ENCODE measurements at places on chromosomes 2 and 18.

DNA sequence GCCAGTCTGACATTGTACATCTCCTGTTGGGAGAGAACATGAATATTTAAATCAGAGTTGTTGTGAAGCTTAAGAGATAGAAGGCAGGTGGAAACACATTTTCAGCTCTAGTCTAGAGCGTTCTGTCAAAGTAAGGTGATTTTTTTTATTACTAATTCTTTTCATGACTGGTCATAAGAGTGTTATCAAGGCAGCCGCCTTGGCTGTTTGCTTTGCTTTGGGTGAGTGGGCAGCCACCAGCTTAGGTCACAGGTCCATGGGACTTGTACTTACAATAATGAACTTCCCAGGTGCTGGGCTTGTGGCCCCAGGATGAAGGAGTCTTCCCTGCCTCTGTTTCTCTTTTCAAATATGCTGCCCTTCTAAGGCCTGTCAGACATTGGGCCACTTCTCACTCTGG, 256.3 kb downstream of the SRBD1 start:
- no peak for DNase-seq

- DNase-seq, result peak; percentile 90
These were observed 1.9 kb downstream of the PRSS56 start for GRCh38 chr2:232521959-232522622.

GRCh38 chr2:240106765-240107476, 29.2 kb downstream of the COPS9 start:
- DNase-seq, result no peak

GRCh38 chr2:40606862-40607261, 155.0 kb upstream of the SLC8A1 start:
- DNase-seq, result no peak

DNA sequence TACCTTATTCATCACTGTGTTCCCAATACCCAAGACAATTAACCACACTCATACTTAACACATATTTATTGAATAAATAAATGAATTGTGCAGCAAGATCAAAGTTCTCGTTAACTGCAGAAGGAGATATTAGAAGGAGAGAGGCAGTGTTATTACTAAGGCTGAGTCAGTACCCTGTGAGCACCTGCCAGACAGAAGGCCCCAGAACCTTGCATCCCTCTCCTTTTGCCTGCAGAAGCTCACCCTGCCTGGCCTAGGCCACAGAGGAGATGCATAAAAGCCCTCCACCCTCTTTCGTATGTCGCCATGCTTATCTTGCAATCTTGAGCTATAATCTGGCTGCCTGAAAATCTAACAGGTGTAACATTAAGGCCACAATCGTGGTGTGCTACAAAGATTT, 20.5 kb upstream of the RNF149 start:
- DNase-seq, result no peak

DNA sequence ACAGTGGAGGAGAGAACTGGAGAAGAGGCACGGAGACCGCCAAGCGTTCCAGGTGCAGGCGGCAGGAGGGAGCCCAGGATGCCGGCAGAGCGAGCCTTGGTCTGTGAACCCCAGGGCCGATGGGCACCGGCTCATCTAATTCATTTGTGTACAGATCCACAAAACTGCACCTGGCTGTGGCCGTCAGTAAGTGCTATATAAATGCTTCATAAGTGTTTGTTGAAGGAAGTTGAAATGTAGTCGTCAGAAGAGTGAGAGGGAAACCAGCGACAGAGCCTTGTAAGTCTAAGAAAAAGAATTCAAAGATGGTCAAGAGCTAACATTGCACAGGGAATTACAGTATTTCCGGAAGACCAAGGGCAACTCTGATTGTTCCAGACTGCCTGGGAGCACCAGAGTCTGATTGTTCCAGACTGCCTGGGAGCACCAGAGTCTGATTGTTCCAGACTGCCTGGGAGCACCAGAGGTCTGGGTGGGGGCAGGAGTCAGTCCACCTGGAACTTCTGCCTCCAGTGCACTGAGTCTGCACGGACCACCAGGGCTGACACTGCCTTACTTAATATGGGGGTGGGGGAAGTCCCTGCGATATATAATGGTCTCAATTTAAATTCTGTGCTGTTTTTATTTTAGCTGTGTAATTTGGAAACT, 112.3 kb downstream of the BCL2 start:
- DNase-seq, result no peak

GRCh38 chr2:160010361-160011145, 51.9 kb downstream of the PLA2R1 start:
- no peak for DNase-seq

- peak; percentile 56 for DNase-seq
These were observed 37.3 kb upstream of the TMEM177 start for GRCh38 chr2:119641562-119642258.

DNA sequence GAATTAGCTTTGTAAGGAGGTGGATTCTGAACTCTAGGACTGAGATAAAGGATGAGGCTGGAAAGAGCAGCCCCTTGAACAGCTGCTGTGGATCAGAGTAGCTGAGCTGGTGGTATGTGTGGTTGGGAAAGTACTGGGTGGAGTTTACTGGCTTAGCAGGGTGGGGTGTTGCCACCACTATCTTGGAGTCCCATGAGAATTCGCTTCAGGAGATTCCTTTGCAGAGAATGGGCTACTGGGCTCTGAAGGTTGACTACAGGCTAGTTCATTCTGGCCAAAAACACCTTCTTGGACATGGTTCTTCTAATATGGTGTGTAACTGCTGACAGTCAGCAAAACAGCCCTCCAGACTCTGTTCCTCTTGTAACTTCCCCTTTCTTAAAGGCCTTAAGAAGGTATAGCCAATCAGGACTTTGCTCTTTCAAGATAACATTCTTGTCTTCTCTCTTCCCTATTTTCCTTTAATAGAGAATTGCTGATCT, 52.7 kb downstream of the TET3 start:
- DNase-seq, result no peak

- no peak for DNase-seq
These were observed 7.0 kb upstream of the EPG5 start for GRCh38 chr18:45974088-45974536.

- DNase-seq, result no peak
These were observed 92.2 kb downstream of the C1QL2 start for GRCh38 chr2:119066272-119066804.

GRCh38 chr2:168230389-168230788, 17.0 kb downstream of the STK39 start:
- no peak for DNase-seq

DNA sequence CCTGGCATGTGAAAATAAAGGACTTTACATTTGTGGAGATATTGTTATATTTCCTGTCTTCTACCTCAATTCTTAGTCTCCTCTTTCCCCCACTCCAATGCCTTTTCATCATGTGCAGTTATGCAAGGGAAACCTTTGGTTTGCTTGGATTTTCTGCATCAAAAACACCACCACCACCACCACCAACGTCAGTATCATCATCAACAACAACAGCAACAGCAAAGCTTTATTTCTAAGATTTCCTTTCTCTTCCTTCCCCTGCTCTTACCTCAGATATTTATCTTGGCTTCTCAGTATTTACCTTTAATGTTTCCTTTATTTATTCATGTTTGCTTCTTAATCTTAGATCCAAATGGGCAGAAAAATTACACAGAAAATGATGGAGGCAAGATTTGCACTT, 26.1 kb downstream of the CXCR4 start:
- no peak for DNase-seq

DNA sequence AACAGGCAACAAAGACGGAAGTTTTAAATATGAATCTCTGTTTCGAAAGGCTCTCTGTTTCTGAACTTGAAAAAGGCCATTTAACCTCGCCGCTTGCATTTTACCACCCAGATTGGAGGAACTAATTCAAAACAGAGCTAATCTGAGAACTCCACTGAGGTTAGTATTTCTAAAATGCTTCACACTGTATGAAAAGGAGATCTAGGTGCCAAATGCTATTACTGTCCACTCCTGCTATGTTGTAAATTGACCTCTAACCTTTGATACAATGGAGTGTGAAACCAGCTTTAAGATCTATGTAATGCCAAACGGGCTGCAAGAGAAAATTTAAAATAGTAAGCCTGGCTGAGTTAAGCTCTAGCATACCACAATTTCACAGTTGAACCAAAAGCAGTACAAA, 364.5 kb downstream of the IRS1 start:
- no peak for DNase-seq

DNA sequence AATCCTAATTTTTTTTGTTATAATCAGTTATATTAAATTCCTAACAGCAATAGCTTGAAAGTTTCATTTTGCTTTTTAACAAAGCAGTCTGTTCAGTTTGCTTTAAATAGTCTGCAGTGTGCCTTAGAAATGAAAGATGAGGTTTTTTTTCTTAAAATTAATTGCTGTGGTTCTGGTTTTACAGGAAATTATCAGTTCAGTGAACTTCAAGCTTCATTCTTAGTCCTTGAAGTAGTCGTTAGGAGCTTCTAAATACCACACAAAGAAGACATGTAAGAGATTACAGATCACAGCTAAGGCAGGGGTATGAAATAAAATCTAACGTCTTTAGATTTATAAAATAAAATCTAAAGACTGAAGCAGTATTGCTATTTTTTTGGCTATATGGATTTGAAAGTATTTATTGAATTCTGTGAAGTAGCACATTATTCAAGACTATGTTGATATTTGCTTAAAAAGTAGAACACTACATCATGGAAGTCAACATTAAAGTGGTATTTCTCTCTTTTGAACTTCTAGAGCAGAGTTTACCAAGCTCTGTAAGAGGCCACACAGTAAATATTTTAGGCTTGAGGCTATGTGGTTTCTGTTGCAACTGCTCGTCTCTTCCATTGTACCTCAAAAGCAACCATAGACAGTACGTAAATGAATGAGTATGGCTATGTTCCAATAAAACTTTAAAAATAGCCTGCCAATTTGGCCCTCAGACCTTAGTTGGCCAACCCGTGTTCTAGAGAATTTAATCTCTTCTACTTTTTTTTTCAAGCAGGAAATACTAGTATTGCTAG, 81.5 kb upstream of the STON1 start:
- no peak for DNase-seq

DNA sequence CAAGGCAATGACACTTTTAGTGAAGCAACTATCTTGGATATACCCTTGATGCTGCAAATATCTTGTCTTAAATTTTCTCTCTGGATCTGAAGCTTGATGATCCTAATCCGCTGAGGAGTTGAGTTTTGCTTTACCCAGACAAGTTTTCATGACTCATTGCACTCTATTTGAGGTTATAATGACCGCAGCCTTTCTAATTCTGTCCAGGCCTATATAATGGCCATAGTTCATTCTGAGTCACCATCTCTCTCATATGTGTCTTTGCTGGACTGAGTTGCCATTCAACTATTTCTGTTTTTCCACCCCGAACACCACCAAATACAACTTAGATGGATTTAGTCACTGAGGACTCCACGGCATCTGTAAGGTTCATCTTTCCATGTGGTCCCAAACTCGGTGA, 802.1 kb upstream of the FAM98A start:
- no peak for DNase-seq

DNA sequence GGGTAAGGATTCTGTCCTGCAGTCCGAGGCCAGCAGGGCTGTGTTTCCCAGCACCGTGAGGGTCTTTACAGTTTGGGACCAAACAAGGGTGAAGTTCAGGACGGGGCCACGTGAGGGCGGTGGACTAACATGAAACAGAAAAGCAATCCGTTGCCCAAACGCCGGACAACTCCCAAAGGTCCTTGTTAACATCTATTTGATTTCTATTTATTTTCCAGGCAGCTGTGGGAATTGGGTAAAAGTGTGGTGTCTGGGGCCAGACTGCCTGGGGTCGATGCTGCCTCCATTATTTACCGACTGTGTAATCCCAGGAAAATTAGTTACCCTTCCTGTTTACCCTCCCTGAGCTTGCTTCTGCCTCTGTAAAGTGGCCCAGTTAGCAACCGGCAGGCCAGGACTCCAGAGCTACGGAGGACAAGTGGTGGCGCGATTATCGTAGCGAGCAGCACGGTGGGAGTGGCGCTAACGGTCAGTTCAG, 66.3 kb upstream of the TCF7L1 start:
- no peak for DNase-seq

- DNase-seq, result peak; percentile 52
These were observed at the start of gene TMEM200C for GRCh38 chr18:5895299-5895875. TMEM200C (minus strand) TSS chr18:5895522; CDS start chr18:5892063, 3,459 bp downstream.

DNA sequence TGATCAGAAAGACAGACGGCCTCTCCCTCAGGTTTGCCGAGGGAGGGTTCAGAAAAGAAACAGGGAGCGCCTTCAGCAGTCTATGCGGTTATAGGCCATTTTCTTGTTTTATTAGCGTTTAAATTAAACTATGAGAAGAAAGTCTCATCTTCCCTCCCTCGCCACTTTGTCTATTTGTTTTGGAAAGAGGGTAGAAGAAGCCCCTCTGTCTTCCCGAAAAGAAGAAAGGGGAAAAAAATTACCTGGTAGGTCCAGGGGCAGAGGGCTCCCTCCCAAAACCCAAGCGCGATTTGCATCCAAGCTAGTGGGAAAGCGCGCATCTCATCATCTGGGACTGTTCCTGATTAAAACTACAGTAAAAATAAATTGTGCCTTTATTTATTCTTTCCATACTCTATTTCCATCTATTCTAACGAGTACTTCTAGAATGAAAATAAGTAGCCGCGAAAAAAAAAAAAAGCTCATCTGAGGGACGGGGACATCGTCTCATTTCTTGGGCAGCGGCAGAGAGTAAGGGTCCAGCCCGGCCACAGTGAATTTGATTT, 2.4 kb downstream of the PAX8 start:
- DNase-seq, result no peak

DNA sequence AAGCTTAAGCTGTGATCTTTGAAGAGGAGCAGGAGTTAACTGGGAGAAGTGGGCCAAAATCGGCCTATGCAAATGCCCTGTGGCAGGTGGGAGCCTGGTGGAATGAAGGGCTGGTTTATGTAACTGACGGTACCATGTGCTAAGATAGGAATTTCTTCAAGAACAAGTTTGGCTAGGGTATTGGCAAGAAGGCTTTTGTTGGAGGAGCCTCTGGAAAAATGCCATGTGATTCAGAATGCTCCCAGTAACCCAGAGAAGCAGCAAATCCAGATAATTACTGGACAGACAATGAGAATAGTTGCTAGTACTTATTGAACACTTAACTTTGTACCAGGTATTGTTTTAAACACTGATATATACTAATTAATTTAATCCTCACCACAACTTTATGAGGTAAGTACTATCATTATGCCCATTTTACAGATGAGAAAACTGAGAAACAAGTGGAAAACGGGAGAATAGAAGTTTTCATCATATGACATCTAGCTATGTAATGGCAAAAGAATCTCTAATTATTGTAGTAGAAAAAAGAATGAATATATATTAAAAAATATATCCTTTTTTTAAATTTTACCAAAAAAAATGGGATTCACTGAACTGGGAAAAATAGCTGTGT, 9.1 kb upstream of the FAM124B start:
- no peak for DNase-seq

GRCh38 chr2:185433824-185434223, 304.8 kb upstream of the FSIP2 start:
- no peak for DNase-seq

GRCh38 chr2:636641-637405, 40.4 kb downstream of the TMEM18 start:
- DNase-seq, result peak; percentile 42

- no peak for DNase-seq
These were observed 60.5 kb upstream of the TFPI start for GRCh38 chr2:187614756-187615155.

GRCh38 chr2:26564121-26564644, 77.0 kb downstream of the CIB4 start:
- DNase-seq, result no peak
